GM20000 (cell line): ENCODE measurements at places on chromosomes 12 and 14.

GRCh38 chr12:80400571-80400991 lies 43.5 kb upstream of the PTPRQ start:
- DNase-seq, result no peak

DNA sequence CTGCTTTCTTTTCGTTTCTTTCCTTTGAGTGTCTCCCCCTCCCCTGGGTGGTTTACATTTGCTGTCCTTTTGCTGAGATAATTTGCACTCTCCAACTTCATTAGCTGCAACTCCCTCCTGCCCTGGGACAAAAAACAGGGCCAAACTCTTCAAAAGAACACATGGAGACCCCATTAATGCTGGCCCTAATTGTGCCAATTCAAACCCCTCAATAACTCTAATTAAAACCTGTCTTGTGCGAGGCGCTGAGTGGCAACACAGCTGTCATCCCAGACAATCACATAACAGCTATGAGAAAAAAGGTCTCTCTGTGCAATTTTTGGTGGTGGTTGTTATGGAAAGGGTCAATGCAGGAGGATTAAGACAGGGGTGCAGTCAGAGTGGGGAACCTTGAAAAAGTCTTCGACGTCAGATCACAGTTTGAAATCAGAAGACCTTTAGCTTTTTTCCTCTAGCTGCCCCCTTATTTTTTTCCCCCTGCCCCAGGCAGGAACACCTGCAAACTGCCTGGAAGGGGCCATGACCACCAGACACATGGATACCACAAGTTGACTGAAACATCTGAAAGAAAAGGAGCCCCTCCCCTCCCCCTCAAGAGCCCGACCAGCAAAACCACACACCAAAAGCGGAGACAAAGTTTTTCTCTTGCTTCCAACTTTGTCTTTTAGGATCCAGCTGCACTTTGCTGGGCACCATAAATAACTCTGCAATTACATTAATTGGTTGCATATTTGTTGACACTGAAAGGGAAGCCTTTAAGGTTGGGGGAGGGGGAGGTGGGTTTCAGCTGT lies 26.5 kb upstream of the SMOC1 start:
- peak; percentile 7 for DNase-seq

DNA sequence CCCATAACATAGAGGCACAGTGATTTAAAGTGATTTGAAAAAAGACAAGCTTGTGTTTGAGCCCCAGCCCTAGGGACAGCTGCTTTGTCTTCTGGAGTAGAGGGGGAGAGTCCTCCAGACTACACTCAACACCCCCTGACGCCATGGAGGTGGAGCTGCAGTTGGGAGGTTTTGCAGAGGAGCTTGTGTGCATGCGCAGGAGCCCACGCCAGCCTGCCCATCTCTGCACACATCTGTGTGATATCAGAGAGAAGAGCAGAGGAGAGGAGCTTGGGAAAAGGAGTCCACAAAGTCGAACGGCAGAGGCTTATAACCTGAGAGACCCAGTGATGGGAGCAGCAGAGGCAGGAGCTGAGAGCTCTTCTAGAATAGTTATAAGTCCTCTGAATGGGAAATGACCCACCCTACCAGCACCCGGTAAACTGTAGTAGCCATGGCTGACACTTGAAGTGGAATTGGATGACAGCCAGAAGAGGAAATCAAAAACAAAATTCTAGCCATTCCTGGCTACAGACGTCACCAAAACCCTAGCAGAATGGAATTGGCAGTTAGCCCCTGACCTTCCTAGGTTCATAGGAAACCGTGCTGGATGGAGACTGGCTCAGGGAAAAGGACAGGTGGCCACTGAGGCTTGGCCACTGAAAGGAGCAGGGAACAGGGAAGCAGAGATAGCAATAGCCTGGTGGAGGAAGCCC lies 185.1 kb upstream of the VASH1 start:
- no peak for DNase-seq

- DNase-seq, result peak; percentile 65
Measured at GRCh38 chr12:40691913-40692764, at the start of gene CNTN1. CNTN1 (plus strand) TSS chr12:40692439.

DNA sequence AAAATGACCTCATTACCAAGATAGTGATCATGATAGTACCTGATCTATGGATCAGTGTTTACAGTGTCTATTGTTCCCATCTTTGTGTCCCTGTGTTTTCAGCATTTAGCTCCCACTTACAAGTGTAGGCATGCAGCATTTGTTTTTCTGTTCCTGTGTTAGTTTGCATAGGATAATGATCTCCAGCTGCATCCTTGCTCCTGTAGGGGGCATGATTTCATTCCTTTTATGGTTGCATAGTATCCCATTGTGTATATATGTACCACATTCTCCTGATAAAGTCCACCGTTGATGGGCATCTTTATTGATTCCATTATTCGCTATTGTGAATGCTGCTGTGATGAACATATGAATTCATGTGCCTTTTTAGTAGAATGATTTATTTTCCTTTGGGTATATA lies 215.4 kb upstream of the NAV3 start:
- no peak for DNase-seq

DNA sequence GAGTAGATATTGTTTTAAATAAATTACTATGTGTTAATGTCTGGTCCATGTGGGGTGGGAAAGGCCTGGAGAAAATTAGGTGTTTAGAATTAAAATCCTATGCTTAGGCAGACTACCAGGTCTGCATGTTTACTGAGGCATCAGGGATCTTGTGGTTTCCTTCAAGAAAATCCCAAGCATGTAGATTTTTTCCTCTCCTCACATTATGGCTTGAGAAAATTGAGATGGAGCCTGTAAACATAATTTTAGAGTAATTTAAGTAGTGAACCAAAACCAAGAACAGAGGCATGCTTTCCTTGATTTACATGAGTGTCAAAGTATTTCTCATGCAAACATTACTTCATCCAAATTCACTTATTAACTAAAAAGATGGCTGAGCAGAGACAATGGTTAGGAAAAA lies 823.7 kb downstream of the AACS start:
- DNase-seq, result no peak

- no peak for DNase-seq
Measured at GRCh38 chr12:3551976-3552725, 61.1 kb downstream of the PRMT8 start.

- DNase-seq, result no peak
Measured at GRCh38 chr12:114673169-114673833, 10.7 kb downstream of the TBX3 start.

DNA sequence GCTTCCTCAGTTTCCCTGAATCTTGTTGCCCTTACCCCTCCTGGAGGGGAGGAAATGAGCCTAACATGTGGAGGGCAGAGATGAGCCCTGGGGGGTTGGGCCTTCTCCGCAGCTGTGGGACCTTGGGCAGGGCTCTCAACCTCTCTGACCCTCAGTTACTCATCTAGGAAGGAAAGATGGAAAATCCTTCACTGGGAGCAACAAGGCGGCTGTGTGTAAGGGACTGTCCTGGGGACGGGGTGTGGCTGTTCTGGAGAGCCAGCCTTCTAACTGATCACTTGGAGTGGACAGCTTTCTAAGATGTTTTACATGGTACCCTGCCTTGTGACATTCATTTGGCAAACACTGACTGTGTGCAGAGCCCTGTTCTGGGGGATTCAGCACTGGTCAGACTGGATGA lies 14.7 kb downstream of the BEGAIN start:
- no peak for DNase-seq

GRCh38 chr12:67716817-67717216 lies 68.3 kb downstream of the DYRK2 start:
- no peak for DNase-seq

GRCh38 chr12:13197526-13198143 lies 1.1 kb downstream of the EMP1 start:
- DNase-seq, result no peak

DNA sequence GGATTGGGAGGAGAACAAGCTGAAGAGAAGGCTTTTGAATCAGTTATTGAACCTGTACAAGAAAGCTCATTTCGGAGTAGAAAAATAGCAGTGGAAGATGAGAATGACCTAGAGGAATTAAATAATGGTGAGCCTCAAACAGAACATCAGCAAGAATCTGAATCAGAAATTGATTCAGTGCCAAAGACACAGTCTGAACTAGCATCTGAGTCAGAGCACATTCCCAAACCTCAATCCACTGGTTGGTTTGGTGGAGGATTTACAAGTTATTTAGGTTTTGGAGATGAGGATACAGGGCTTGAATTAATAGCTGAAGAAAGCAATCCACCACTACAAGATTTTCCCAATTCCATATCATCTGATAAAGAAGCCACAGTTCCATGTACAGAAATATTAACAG lies 13.5 kb downstream of the MIA2 start:
- DNase-seq, result no peak

GRCh38 chr12:69396041-69396440 lies 36.5 kb downstream of the YEATS4 start:
- DNase-seq, result no peak

DNA sequence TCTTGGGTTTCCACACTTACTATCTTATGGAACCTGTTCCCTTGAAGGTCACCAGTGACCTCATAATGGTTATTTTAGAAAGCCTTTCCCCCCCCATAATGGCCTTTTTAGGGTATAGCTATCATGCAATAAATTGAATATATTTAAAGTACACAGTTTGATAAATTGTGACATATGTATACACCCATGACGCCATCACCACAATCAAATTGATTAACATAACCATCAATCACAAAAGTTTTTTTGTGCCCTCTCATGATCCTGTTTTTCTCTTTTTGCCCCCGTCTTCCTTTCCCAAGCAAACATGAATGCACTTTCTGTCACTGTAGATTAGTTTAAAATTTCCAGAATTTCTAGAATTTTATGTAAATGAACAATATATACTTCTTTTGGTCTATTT lies 28.7 kb upstream of the OR4E1 start:
- no peak for DNase-seq

- no peak for DNase-seq
Measured at GRCh38 chr12:100758083-100758482, 36.5 kb upstream of the ANO4 start.
